ENCODE measurements at places on chromosomes 7 and 10.

DNA sequence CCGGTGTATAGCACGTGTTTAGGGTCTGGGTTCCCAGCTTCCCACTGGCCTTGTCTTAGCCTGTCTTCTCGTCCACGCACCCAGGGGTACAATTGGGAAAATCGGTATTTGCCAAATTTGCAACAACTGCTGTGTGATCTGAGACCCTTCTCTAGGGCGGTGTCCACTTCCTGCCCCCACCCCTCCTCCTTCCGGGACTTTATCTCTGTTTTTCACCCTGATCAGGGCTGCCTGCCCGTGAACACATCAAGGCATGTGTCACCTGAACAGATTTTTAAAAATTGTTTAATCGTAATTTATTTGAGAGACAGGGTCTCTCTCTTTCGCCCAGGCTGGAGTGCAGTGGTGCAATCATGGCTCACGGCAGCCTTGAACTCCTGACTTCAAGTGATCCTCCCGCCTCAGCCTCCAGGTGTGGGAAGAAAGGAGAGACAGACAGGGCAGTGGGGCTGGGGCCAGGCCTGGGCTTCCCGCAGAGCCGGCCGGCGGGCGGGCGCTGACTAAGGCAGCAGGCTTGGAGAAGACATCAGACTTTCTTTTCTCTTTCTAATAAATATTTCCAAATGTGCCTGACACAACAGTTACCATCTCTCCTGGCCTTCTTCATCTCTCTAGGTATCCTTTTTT, 27.5 kb downstream of the ELFN1 start:
- no peak for DNase-seq

DNA sequence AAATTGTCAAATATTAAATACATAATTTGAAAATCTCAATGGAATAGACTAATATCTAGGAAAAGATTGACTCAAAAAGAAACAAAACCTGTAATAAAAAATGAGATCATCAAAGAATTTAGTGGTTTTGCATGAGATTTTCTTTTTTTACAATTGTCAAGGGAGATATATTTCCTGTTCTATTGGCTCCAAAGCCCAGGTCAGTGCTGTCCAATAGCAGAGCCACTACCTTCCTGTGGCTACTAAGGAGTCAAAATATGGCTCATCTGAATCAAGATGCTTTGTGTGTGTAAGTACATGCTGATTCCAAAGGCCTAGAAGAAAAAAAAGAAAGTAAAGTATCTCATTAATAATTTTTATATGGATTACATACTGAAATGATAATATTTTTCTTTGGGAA, 191.9 kb downstream of the C7orf25 start:
- DNase-seq, result no peak

DNA sequence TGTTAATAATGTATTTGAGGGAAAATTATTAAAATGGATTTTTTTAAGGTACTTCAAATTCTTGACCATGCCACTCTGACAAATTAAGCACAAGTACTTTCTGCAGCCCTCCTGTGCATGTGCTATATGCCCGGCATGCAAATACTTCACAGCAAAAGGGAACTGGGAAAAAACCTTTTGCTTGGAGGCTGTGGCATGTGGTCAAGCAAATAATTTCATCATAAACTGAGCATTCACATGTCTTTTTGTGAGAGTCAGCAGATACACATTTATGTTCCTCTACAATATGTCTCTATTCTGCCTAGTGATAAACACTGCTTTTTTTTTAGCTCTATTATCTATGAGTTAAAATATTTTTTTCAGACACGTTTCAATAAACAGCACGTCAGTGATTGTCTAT, 53.7 kb upstream of the SEMA3A start:
- DNase-seq, result no peak

DNA sequence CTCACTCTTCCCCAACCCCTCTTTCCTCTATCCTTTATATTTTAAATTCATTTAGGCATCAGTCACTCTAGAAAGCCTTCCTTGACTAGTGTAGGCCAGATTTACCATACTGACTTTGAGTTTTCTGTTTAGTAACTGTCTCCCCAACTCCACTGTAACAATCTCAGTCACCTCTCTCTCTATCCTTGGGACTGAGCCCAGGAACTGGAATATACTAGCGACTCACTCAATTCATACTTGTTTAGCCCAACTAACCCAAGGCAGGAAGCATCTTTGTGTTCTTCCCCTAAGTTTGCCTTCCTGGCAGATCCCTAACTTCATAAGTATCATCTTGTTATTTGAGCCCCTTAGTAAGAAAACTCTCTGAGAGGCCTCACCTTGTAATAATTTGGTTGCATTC, 19.1 kb downstream of the PLCE1 start:
- no peak for DNase-seq

- DNase-seq, result no peak
Measured at GRCh38 chr7:127527561-127527960, 57.8 kb downstream of the GCC1 start.

DNA sequence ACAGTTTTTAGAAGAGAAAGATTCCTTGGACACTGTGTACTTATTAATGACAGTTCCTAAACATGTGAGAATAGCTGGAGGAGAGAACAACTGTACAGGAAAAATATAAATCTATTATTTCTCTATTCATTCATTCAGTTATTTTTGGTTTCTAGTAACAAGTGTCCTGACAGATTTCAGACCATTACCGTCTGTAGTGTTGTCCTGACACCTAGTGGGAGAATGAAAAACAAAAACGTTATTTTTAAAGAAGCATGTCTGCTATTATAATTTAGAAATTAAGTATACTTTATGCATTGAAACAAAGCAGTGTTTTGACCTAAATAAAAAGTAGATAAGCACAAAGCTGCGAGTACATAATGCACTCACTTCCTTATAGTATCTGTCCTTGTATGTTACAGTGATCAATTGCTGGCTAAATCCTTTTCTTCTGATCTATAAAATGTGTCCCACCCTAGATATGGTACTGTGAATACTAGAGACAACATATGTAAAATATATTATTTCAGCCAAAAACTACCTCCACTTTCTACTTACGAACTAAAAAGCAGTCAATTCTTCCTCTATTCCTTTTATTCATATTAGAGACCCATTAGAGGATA, 575.6 kb downstream of the ARL4A start:
- no peak for DNase-seq

DNA sequence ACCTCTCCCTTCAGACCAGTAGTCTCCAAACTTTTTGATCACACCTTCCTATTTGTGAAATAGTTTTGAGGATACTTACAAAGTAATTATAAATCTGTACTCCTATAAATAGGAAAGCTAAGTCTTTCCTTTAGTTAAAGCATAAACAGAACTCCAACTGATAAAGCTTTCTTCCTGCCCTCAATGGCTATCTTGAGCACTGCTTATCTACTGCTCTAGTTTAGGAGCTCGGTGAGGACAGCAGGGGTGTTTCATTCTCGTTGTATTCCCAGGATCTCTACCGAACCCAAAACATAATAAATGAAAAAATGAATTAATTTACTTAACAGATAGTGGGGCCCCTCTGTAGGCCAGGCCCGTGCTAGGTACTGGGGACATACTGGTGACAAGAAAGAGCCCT, 17.7 kb downstream of the SORBS1 start:
- DNase-seq, result no peak

DNA sequence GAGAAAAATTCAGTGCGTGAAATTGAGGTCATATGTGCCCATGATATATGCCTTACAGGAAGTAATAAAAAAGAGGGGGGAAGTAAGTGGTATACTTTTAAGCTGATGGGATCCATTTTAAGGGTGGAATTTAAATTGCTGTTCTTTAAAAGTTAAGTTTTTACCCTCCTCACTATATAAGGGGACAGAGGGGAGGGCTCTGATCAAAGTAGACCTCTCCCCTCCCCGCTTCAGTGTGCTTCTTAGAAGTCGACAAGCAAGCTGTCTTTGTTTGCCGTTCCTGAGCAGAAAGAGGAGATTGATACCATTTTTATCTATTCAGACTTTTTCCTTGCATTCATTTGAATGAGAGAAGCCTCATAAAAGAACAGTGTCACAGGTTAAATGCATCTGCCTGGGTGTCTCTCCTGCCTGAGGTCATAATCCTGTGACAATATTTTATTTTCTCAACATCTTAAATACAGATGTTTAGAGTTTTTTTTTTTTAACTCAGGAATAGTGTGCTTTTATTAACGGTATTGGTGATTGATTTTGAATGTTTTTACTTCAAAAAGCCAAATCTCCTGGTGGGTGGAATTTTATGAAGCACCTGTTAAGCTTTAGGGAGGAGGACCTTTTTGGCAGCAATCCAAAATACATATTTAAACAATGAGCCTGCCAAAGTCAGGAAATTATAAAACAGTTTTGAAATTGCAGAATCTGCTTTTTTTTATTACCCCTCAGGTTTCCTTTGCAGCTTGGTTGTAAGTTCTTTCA, 141.7 kb downstream of the KAT6B start:
- DNase-seq, result no peak

DNA sequence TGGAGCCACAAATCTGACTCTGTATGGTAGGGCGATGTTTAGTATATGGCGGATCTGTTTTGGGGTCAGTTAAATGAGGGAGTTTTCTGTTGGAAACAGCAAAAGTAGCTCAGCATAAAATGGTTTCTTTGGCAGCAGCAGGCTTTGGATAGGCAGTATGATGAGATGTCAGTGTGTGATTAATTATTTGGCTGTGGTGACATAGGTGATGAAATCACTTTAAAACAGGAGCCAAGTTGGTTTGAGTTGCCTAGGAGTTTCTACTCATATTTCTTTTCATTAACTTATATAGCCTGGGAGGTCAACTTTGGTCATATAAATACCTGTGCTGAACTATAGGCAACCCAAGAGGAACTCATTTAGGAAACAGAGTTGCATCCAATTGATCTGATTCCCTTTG, 291.2 kb downstream of the LRMDA start:
- no peak for DNase-seq

DNA sequence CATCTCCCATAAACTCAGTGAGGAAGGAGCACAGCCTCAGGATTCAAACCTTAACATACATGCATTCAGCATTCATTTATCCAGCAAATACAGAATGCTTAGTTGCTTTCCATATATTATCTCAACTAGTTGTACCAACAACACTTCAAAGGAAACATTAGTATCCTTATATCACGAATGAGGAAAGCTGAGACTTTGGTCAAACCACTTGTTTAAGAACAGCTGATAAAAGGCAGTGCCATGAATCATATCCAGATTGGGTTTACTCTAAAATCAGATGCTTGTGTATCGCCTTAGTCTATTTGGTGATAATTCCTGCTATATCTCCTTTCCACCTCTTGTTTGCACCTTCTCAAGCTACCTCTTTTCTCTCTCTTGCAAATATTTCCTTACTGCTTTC, 1.9 kb upstream of the CPED1 start:
- no peak for DNase-seq

GRCh38 chr10:36676756-36677430, 448.5 kb upstream of the ANKRD30A start:
- no peak for DNase-seq

GRCh38 chr7:47765373-47765979, 182.8 kb downstream of the PKD1L1 start:
- DNase-seq, result no peak

DNA sequence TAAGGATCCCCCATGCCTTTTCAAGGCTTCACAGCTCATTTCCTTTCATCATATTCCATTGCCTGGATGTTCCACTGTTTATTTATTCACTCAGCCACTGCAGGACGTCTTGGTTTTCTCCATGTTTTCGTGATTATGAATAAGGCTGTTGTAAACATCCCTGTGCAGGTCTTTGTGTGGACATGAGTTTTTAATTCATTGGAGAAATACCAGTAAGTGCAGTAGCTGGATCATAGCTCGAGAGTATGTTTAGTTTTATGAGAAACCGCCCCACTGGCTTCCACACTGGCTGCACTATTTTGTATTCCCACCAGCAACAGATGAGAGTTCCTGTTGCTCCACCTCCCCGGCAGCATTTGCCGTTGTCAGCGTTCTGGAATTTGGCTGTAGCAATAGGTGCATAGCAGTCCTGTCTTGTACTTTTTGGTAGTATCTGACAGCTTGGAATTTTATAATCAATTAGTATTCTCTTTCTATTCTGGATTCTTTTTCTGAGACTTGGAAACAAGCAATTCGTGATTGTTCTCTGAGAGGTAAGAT, 269.9 kb upstream of the PITRM1 start:
- no peak for DNase-seq

GRCh38 chr10:47033081-47033480, 121.9 kb downstream of the PTPN20 start:
- no peak for DNase-seq

GRCh38 chr10:20593649-20594048, 303.5 kb downstream of the NEBL start:
- no peak for DNase-seq

GRCh38 chr10:106816318-106817085, 348.0 kb downstream of the SORCS1 start:
- DNase-seq, result no peak

DNA sequence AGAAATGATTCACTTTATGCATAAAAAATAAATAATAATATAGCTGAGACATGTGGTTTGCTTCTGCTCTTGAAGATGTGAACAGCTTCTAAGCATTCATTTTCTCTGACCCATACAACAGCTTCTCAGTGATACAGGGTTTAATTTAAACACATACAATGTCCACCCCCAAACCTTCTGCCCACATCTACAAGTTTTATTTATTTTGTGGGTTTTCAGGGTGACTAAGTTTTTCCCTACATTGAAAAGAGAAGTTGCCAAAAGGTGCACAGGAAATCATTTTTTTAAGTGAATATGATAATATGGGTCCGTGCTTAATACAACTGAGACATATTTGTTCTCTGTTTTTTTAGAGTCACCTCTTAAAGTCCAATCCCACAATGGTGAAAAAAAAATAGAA, 17.2 kb downstream of the INHBA start:
- no peak for DNase-seq

DNA sequence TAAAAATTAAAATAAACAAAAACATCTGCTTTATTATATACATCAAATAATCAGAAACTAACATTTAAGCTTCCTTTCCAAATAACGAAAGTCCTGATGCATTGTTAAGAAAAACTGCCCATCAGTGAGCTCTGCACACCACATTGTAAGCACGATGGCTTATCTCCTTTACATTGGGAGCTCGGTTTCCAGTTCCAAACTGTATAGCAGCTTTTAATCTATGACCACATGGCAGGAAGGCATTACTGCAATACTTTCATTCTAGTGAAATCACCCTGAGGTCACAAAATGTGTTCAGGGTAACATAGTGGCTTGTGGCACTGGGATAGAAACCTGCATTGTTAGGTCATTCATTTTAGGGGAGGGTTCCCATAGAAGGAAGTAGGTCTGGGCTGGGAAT, 146.3 kb downstream of the ZNF22 start:
- DNase-seq, result no peak

DNA sequence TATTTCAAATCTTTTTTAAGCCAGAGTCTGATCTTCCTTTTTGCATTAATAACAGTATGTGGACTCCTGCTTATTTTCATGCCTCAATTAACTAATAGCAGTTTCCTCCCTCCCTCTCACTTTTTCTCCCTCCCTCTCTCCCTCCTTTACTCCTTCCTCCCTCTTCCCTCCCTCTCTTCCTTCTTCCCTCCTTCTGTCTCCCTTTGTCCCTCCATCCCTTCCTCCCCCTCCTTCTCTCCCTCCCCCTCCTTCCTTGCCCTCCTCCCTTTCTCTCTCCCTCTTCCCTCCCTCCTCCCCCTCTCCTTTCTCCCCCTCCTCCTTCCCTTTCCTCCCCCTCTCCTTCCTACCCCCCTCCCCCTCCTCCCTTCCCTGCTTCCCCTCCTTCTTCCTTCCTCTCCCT, 2.0 kb downstream of the ZCWPW1 start:
- no peak for DNase-seq

- DNase-seq, result no peak
Measured at GRCh38 chr10:100151723-100152300, 34.0 kb downstream of the ERLIN1 start.

GRCh38 chr10:114694062-114694461, 36.0 kb upstream of the ABLIM1 start:
- no peak for DNase-seq

- no peak for DNase-seq
Measured at GRCh38 chr7:124032369-124033094, at the start of gene TMEM229A. TMEM229A (minus strand) TSS chr7:124033067; CDS start chr7:124033003, 64 bp downstream.

All from stimulated activated CD8-positive, alpha-beta memory T cell treated with anti-CD3 and anti-CD28 coated beads, Interleukin-2, amount 100 ng/mL, for 1 hour (primary cell).